ENCODE measurements at places on chromosomes 11 and 22.

DNA sequence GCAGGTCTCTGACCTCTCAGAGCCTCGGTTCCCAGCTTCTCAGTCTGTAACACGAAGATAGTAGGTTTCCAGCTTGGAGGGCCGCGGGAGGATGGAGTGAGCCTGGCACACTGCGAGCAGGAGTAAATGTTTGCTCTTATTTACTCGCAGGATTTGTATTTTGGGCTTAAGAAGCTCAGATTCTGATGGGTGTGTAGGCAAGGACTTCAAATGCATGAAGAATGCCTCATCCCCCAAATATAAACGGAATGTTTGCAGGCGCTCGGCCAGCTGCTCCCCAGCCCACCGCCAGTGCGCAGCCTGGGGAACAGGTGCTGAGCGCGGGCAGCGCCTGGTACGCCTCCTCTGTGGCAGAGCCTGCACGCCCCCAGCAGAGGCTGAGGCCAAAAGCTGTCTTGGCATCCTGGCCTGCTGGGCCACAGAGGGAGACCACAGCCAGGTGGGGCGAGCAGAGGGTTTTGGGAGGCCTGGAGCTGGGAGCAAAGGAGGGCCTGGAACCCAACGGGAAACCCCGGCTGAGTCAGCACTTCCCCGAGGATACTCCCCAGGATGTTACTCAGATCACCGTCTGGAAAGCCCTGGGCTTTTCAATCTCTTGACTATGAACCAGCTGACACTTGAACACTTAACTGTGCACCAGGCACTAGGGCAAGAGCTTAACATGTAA lies 9.4 kb downstream of the EHD1 start:
- DNase-seq = no peak

DNA sequence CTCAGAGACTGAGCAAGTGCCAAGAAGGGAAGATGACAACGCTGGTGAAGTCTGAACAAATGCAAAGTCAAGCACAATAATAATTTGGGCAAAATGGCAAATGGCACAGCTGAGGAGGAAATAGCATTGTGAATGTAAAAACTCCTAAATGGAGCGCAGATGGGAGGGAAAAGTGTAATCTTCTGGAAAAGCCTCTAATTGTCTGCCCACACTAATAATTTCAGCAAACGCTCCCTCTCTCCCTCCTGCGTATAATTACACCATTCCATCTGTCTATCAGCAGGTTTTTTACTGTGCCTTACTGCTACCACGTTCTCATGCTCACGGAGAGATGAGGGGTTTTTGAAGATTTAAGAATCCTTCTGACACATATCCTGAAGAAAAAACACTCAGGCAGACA lies 302.6 kb downstream of the KIRREL3 start:
- DNase-seq = no peak

DNA sequence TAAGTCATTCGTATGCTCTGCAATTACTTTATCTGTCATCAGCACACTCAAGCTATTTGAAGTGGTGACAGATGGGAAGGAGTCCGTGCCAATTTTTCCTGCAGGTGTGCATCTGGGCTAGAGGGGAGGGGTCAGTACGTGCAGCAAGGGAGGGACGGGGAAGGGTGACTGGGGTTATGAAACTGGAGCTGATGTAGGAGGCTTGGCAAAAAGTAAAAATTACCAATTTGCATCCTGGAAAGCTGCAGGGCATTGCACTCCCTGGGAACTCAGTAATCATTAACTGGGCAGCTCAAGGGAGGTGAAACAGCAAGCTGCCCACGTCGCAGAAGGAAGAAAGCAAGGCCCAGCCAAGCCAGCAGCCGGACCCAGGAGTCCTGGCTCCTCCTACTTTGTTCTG lies 87.1 kb upstream of the TMEM45B start:
- no peak for DNase-seq

- no peak for DNase-seq
Observed at GRCh38 chr11:102864724-102865123, 10.1 kb downstream of the MMP12 start.

- no peak for DNase-seq
Observed at GRCh38 chr11:95915051-95915450, 8.9 kb downstream of the MTMR2 start.

- DNase-seq = no peak
Observed at GRCh38 chr11:32434356-32435151, 785 bp downstream of the WT1 start.

DNA sequence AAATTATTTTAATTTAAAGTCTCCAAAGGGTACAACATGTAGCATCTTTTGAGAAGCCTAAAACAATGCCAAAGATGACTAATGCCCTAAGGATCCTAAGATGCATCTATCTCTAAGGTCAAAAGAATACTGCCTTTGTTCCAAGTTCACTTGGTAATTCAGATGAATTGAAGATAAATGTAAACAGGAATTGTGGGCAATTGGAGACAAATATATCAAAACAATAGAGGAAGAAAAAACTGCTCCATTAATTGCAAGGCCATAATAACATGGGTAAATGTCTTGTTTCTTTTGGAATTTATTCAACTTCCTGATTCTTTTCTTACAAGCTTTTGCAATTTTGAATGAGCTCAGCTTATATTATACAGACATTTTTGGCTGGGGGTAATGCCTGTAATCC lies 338.6 kb downstream of the TTC28 start:
- no peak for DNase-seq

DNA sequence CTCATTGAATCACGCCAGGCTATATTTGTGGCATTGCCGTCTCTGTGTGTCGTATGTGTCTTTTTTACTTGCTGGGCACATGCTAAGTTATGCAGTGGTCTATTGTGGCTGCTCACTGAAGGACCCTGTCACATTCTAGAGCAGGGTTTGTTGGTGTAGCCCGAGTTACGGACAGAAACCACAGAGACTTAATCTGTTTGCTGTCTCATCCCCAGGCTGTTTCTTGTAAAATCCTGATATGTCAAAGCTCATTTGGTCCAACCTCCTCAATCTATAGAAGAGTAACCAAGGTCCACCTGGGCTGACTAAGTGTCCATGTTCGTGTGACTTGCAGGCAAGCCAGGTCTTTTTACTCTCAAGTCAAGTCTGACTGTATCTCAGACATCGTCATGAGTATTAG lies 5.0 kb downstream of the DPF2 start:
- no peak for DNase-seq

DNA sequence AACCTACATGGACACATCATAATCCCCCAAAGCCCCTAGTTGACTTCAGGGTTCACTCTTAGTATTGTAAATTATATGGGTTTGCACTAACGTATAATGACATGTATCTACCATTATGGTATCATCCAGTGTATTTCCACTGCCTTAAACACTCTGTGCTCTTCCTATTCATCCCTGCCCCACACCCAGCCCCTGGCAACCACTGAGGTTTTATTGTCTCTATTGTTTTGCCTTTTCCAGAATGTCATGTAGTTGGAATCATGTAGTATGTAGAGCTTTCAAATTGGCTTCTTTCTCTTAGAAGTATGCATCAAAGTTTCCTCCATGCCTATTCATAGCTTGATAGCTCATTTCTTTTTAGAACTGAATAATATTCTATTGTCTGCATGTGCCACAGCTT lies 16.5 kb upstream of the EIF3M start:
- no peak for DNase-seq

DNA sequence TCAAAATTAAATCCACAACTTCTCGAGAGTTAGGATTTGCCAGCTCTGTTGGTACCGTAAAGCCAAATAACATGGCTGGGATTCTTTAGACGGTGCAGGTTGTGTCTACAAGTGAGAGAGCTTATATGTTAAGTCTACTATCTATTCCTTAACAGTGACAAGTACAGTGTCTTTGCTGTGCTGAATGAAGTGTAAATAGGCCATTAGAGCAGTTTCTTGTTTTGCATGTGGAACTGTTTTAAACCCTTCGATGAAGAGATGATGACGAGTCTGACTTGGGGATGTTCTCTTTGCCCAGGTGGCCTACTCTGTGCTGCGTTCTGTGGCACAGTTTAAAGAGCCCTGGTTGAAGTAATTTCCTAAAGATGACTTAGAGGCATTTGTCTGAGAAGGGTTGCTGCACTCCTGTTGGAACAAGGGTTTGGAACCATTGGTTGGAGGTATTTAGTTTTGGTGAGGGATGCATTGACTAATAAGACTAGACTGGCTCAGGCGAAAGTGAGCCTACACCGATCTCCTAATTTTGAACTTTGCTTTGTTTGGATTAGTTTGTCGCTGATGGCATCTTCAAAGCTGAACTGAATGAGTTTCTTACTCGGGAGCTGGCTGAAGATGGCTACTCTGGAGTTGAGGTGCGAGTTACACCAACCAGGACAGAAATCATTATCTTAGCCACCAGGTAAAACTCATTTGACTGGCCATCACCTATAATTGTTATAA lies 988 bp downstream of the RPS3 start:
- no peak for DNase-seq

DNA sequence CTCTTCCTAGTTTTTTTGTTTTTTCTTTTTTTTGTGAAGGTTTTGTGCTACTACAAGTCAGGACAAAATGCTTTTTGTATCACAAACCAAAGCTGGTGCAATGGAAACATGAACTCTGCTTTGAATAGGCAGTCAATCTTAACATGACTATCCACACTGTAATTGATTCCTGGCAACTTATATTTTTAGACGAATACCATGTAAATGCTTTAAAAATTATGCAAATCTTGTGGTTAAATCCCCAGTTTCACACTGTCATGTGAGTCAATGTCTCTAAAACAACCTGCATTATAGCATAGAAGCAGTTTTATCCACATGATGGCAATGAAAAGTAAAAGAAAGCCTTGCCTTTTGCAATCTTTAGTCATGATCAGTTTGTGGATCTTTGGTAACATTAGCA lies 8.9 kb downstream of the TRPC6 start:
- DNase-seq = no peak

GRCh38 chr11:2834503-2835273 lies 50.9 kb downstream of the CDKN1C start:
- DNase-seq = no peak

GRCh38 chr22:44707178-44707577 lies 5.2 kb downstream of the PRR5 start:
- no peak for DNase-seq

DNA sequence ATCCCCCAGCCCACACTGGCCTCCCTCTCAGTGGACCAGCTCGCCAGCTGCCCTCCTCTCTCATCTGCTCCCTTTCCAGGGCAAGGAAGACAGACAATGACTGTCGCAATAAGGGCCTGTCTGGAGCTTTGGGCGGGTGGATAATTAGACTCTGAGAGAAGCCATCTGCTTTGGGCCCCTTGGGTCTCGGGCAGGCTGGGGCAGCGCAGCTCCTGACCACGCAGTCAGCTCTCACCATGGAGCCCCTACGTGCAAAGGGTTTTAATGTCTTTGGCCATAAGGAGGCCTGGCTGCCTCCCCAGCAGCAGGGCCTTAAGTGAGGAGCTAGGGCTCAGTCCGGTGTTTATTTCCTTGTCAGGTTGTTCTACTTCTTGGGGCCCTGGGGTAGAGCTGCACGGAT lies 153.9 kb downstream of the CHST1 start:
- DNase-seq = no peak

- no peak for DNase-seq
Observed at GRCh38 chr22:38842512-38843200, 1.2 kb downstream of the NPTXR start.

DNA sequence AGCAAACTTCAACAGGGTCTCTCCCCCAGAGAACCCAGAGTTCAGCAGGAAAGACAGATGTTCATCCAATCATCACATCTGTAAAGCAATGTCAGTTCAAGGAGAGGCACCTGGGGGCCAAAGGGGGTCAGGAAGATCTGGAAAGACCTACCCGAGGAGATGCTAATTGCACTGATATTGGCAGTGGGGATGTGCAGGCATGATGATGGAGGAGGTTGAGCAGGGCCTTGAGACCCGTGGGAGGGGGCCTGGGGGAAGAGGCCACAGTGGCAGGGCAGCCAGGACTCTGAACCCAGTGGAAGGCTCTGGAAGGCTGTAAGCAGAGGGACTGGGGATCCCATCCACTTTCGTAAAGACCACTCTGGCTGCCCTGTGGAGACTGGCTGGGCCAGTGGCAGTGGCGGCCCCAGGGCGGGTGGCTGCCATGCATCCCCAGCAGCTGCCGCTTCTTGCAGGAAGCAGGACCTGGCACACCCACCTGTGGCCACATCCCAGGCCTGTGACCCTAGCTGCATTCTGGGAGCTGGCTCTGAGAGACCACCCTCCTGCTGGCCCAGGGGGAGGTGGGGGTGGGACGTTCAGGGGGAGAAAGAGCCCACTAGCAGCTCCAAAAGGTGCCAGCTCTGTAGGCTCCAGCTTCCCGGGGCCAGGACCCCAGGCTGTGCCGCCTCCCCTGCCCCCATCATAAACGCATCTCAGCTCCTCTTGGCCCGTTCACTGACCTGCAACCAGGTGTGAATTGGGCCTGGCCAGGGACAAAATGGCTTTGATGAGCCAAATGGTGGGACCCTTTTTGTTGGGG lies 59.9 kb upstream of the FGF3 start:
- DNase-seq = no peak

DNA sequence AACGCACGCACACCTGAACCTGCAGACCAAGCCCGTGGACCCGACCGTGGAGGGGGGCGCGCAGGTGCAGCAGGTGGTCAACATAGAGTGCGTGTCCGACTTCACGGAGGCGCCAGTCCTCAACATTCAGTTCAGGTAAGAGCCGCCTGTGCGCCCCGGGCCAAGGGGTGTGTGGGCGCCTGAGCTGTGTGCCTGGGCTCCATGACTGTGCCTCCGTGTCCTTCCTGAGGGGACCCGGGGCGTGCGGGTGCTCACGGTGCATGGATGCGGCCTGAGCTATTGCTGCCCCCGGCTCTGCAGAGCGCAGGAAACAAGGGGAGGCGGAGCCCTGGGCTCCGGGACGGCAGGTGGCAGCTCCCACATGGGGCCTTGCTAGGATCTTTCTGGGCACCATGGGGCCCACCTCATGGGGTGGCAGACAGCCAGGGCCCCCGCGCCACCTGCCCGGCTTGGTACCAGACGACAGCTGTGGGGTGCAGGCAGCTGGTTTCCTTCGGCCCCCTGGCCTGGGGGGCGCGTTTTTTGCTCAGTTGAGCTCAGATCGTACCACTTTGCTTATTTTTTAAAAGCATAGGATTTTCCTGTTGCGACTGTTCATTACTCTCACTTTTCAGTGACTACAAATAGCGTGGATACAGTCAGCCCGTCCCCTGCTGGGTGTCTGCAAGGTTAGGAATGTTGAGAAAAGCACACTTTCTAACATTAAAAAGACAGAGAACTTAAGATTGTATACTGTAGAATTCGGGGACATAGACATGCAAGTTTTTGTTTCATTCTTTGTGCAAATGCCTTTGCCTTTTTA lies 28.3 kb downstream of the MUC6 start:
- DNase-seq = no peak

GRCh38 chr11:45428116-45428515 lies 142.0 kb upstream of the SYT13 start:
- DNase-seq = no peak
